ENCODE measurements at places on chromosomes 1 and 21.

GRCh38 chr1:76366726-76367125 lies 292.2 kb downstream of the ST6GALNAC3 start:
- no peak for DNase-seq

DNA sequence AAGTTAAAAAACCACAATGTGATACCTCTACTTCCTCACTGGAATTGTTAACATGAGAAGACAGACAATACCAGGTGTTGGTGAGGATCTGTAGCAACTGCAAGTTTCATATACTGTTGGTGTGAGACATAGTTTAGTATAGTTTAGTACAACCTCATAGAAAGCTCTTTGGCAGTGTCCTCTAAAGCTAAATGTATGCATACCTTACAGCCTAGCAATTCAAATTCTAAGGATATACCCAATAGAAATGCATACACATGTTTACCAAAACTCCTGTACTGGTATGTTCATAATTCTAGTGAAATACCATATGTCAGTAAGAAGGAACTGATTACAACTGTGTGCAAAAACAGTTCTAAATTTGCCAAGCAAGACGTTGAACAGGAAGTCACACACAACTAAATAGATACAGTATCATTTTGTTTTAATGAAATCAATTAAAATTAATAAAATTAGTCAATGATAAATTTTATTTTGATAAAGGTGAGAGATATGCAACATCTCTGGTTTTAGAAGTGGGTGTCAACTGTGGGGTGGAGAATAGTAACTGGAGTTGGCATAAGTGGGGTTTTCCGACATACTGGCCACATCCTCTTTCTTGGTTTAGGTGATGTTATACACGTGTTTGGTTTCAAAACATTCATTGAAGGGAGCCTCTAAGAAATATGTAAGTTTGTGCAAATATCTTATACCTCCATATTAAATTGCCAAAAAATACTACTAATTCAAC lies 450.7 kb downstream of the PTPRC start:
- no peak for DNase-seq

- DNase-seq, result no peak
These were observed 69.1 kb downstream of the OMA1 start for GRCh38 chr1:58477390-58477789.

GRCh38 chr1:168287237-168287664 lies 6.6 kb downstream of the TBX19 start:
- no peak for DNase-seq

DNA sequence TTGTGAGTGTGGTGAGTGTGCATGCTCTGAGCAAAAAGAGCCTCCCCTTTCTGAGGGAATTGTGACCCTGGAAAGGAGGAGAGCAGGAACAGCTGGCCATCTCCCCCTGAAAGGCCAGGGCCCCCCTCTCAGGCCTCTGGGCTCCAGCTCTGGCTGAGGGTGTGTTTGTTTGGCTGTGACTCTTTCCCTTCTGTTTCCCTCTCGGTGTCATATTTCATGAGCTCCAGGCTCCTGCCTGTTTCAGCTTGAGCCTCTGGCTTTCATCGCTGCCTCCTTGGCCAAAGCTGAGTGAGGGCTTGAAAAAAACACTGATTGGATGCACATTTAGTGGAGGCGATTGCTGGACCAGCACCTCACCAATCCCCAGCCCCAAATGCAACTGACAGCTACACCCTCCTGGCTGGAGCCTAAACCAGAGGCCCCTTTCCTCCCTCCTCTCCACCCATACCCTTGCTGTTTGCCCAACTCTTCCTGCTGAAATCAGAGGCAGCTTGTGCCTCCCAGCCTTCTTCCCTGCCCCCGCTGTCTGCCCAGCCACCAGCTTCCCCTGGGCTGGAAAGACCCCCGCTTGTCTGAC lies 64.1 kb downstream of the DDR2 start:
- peak; percentile 93 for DNase-seq

DNA sequence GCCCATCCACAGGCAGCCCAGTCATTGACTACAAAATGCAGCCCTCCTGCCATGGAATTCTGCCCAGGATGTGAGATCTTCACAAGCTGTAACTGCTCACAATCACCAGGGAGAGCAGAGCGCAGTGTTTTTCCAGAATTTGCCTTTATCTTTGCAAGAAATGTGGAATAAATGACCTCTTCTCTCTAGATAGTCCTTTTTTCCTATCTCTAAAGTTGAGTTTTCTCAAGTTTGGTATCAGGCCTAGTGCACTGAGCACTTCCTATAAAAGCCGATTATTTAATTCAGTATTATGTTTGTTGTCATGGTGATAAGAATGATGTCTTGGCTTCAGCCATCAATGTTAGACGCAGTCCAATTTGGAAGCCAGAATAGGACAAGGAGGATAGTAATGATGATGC lies 246.9 kb upstream of the IRF2BP2 start:
- DNase-seq, result peak; percentile 81
